Left kidney (tissue), 8 donors: ENCODE measurements at places on chromosomes 4 and X.

DNA sequence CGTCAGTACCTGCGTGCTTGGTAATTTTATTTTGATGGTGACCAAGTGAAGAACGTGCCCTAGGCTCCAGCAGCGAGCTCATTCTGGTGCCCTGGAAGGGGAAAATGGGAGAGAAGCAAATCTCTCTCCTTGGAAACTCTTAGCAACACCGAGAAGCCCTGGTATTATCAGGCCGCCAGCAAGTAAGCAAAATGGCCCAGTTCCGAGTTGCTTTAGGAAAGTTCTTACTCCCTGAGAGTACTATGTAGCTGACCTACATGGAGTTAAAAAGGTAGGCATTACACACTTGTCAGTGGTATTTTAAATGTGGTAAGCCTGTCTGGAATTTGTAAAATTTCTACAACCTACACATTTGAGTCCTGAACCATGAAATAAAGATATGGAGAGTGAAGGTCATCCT is 146.4 kb downstream of the CPEB2 start:
- no peak for DNase-seq

DNA sequence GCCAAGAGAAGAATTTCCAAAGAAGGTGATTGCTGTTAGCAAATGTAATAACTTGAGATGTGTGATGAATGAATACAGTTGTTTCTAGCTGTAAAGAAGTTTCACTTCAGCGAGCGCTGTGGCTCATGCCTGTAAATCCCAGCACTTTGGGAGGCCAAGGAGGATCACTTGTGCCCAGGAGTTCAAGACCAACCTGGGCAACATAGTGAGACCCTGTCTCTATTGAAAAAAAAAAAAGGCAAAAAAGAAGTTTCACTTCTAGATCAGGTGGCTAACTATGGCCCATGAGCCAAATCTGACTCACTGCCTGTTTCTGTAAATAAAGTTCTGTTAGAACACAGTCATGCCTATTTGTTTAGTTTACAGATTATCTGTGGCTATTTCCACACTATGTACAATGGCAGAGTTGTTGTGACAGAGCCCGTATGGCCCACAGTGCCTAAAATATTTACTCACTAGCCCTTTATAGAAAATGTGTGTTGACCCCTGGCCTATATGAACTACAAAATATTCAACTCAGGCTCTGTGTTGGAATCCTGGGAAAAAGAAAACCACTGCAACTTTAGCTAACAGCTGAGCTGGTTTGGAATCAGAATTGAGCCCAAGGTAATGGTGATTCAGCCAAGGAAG is 54.1 kb upstream of the PRPS1 start:
- no peak for DNase-seq

DNA sequence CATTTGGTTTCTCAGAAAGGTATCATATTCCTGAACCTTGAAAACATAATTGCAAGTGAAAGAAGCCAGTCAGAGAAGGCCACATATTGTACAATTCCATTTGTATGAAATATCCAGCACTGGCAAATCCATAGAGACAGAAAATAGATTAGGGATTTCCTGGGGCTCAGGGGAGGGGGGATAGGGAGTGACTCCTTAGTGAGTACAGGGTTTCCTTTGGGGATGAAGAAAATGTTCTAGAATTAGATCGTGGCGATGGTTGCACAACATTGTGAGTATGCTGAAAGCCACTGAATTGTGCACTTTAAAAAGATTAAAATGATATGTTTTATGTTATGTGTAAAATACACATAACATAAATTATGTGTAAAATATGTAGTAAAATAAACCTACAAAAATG is 10.3 kb downstream of the XPNPEP2 start:
- no peak for DNase-seq

DNA sequence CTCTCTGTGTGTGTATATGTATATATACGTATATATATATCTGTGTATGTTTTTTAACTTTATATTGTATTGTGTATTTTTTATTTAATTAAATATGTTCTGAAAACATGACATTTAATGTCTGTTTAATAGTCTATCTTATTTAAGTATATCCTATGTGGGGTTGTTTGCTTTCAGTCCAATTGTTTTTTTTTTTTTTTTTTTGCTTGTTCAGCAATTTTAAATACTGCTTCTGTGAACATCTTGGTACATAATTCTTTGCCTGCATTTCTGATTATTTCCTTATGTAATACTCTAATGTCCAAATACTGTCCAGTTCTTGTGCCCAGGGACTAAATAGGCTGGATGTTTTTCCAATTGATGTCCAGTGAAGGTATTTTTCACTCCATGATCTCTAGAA is 45.1 kb upstream of the MAD2L1 start:
- DNase-seq, result no peak

- no peak for DNase-seq
Measured at GRCh38 chr4:77376788-77377460, 219.9 kb downstream of the CCNG2 start.

DNA sequence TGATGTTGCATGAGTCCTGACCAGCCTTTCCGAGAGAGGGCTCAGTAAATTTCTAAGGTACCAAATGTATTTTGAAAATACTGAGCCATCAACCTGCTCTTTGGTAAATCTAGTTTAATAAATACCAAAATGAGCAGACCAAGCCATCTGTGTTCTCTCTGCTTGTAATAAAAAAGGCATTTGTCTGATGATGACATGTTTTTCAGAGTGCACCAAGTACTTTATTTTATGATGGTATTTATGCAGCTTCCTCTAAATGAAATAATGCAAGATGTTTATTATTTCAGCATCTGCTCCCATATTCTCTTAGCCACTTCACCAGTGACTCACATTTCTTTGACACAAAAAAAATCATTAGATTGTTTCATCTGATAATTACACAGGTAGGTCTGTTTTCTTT is 700.5 kb downstream of the TRIML1 start:
- DNase-seq, result no peak

GRCh38 chrX:49878128-49878833 is 1.0 kb upstream of the USP27X start:
- no peak for DNase-seq

- no peak for DNase-seq
Measured at GRCh38 chrX:41922431-41923151, 763 bp downstream of the CASK start.

DNA sequence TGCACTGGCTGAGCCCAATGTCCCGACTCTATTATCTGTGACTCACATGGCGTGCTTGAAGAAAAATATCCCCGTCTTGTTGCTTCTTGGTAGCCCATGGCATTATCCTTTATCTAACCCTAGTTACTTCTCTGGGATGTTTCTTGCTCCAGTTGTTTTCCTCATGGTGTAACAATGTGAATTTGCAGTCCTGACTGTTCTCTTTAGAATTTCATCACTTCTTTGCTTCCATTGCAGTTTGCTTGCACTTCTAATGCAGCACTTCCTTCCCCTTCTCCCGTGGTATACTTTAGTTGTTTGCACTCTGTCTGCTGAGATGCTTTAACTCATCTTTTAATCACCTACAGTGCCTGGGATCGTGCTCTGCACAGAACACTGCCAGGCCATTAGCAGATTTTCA is 126.9 kb downstream of the MAML3 start:
- DNase-seq, result no peak

GRCh38 chr4:40594261-40595178 is 35.1 kb downstream of the RBM47 start:
- DNase-seq, result no peak

DNA sequence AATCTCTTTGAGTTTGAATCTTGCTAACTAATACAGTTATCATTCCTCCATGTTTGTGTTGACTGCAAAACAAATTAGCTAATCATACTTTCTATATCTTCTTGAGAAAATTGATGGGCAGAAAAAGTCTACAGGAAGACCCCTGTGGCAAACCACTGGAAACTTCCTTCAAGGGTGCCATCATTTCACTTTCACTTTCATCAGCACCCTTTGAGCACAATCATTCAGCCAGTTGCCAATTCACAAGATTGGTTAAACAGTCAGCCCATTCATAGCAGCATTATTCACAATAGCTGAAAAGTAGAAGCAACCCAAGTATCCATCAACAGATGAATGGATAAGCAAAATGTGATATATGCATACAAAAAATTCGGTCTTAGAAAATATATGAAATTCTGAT is 101.5 kb downstream of the CCDC160 start:
- no peak for DNase-seq

GRCh38 chr4:25258980-25259578 is 25.2 kb downstream of the PI4K2B start:
- DNase-seq, result no peak

DNA sequence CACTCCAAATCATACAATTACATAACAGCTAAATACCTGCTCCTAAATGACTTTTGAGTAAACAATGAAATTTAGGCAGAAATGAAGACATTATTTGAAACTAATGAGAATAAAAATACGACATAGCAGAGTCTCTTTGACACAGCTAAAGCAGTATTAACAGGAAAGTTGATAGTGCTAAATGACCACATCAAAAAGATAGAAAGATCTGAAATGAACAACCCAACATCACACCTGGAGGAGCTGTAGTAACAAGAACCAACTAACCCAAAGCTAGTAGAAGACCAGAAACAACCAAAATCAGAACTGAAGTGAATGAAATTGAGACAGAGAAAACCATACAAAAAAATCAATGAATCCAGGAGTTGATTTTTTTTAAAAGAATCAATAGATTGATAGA is 257.8 kb downstream of the ARAP2 start:
- no peak for DNase-seq

DNA sequence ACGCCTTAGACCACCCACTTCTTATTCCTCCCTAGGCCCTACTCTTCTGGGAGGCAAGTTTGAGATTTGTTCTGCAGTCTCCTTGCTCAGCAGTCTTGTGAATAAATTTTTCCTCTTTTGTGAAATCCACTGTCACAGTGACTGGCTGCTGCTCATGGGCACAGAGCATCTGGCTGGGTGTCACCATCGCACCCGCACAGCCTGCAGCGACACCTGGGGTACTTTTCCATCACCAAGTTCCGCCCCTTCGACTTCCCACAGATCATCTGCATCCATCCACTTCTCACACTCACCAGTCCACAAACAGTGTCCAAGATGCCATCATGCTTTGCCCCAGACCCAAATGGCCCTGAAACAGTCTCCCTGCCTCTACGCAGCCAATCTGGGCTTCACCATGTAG is 36.4 kb upstream of the AFAP1 start:
- DNase-seq, result no peak

GRCh38 chr4:154344686-154345085 is 146.9 kb downstream of the DCHS2 start:
- no peak for DNase-seq

DNA sequence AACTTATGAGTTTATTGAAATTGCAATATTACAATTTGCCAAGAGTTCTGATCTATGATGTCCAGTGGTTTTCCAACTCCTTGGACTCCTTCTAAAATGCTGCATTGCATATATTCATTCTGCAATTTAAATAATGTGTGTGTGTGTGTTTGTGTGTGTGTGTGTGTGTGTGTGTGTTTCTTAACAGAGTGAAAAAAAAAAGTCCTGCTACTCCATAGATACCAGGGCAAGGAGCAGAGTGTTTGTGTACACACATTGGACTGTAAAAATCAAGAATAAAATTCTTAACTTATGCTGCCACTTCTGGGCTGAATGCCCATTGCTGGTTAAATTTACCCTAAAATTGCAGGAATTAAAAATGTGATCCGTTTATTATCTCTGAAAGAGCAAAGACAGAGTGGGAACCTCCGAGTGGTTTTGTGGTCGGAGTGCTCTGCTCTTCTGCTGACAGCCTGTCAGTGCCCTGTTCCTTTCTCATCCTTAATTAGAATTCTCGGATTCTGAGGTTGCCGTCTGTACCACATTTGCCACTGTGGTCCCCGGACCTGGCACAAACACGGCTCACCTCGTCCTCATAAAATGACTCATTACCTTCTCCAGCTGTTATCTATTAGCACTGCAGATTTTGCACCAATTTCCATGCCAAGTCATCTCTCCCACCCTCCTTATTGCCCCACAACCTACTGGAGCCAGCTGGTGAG is 355.5 kb downstream of the KCNIP4 start:
- no peak for DNase-seq

DNA sequence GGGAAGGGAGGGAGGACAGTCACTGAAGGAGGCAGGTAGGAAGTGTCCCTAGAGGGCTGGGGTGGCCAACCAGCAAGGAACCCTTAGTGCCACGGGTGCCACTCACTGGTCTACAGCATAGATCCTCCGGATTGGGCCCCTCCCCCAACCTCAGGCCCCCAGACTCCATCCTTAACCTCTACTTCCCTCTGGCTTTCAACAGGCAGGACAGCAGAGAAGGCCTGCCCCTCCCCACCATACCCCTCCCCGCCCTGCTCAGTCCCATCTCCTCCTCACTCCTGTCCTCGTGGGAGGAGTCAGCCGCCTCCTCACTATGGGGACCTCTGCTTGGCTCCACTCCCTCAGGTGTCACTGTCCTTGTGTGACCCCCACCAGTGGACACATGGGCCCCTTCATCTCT is 77.7 kb upstream of the PSAPL1 start:
- no peak for DNase-seq

DNA sequence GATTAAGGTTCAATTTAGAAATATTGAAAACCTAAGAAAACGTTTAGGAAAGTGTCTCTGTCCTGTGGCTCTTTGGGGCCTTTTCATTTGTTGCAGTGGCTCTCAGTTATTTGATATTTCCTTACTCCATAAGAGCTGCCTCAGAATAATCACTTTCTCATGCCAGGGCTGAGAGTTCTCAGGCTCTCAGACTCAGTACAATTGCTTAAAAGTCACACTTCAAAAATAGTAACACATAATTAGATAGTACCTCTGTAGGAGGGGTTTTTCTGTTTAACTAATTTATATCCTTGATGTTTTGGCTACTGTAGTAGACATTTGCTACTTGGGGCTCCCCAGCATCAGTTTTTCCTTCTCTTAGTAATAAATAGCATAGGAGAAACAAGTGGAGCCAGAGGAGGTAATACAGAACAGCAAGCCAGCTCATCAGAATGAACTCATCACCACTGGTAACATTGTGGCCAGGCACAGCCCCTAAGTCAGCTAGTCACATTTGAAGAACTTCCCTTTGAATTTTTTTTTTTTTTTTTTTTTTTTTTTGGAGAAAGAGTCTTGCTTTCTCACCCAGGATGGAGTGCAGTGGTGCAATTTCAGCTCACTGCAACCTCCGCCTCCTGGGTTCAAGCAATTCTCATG is 8.0 kb upstream of the HNRNPD start:
- DNase-seq, result no peak

DNA sequence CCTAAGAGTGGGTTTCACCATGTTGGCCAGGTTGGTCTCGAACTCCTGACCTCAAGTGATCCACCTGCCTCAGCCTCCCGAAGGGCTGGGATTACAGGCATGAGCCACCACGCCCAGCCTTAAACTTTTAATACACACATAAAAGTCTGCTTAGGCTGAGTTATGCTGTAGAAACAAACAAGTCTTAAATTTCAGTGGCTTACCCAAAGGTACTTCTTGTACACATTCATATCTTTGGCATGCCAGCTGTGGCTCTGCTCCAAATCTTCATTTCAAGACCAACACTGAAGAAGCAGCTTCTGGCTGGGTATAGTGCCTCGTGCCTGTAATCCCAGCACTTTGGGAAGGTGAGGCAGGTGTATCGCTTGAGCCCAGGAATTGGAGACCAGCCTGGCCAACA is 80.3 kb downstream of the PPEF2 start:
- no peak for DNase-seq

DNA sequence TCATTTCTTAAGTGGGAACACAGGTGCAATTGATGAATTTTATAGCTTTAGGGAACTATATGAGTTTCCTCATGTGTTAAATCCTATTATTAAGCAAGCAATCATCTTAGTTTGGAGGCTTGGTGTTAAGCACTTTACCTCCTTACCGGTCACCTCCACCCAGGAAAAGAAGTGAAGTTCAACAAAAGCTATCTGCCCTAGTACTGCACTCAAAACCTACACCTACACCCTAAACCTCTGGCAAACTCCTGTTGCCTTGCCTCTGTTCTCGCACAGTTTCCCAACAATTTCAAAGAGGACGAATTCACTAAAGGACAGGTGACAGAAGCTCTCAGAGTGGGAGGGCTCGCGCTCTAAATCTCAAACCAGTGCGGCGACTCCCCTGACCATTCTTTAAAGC is 85.7 kb upstream of the TENT5D start:
- DNase-seq, result no peak
